ENCODE measurements at places on chromosomes 3 and 15.
A peak's percentile ranks its signal among the peaks of the same experiment; 100 is the strongest.

- DNase-seq = no peak
Observed at GRCh38 chr3:155741101-155741500, 3.8 kb downstream of the PLCH1 start.

DNA sequence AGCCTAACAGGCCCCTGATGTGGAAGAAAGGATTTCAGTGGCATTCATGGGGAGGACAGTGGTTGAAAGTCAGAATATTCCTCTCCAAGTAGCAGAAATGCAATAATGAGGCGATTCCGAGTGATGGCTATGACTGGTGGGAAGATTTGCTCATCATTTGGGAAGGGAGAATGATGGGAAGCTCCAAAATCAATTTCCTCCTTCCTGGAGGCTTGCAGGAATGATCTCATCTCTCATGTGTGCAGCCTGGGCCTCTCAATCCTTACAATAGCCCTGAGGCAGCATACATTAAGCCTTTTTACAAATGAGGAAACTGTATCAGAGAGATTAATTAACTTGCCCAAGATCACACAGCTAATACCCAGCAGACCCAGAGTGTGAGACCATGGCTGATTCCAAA, 58.7 kb downstream of the BOC start:
- DNase-seq = no peak

DNA sequence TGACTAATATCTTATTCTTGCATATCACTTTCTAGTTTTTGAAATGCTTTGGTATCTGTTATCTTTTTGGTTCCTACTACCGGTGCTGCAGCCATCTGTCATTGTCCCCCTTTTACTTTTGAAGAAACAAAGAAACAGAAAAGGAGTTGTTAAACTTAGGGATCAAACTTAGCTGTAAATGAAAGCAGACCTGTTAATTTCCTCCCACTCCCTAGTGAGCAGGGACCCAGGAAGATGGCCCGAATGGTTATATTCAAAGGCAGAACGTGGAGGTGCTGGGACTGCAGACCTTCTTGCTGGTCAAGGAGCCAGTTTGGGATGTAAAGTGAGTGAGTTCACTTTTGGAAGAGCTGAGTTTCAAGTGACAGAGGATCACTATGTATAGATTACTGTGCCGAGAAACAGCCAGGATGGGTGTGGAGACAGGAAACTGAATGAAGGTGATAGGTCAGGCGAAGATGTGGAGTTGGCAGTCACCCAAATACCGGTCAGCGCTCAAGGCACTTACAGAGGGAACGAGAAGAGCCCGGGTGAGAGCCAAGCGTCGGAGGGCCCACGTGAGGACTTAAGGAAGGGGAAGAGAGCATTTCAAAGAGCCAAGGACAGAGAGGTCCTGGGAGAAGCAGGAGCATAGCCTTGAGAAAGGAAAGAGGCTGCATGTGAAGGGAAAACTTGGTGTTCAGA, 20.1 kb downstream of the KBTBD8 start:
- no peak for DNase-seq

GRCh38 chr15:77858792-77859490, 218.6 kb downstream of the TBC1D2B start:
- DNase-seq = no peak

DNA sequence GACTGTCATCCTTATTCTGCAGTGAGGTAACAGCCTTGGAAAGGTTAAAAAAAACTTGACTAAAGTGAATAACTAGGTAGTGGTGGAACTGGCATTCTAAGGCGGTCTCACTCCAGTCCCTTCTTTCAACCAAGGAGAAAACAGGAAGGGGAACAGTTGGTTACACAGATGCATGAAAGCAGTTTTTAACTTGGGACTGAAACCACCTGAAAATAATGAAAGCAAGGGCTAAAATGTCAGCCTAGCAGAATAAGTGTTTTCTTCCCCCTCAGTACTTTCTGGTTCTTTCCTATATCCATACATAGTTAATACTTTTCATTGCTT, 748 bp upstream of the AVEN start:
- DNase-seq = no peak

GRCh38 chr15:40344631-40345120, 3.9 kb upstream of the CCDC9B start:
- peak; percentile 44 for DNase-seq

DNA sequence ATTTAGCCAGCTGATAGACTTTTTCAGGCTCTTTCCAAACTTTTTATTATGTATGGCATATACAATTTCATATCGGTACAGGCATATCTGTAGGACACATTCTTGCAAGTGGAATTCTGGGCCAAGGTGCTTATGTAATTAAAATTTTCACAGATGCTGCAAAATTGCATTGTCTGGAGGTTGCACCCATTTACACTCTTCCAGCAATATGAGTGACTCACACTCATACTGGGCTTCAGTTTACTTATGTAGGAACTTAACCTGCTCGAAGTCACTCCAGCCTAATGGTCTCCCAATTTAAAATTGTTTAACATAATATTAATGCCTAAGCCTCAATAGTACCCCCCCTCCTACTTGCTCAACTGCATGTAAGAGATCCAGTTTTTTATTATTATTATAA, 11.2 kb upstream of the SEC62 start:
- DNase-seq = no peak

GRCh38 chr15:50939911-50940310, 31.4 kb downstream of the AP4E1 start:
- DNase-seq = no peak

- no peak for DNase-seq
Observed at GRCh38 chr15:101458908-101459578, 30.5 kb downstream of the PCSK6 start.

DNA sequence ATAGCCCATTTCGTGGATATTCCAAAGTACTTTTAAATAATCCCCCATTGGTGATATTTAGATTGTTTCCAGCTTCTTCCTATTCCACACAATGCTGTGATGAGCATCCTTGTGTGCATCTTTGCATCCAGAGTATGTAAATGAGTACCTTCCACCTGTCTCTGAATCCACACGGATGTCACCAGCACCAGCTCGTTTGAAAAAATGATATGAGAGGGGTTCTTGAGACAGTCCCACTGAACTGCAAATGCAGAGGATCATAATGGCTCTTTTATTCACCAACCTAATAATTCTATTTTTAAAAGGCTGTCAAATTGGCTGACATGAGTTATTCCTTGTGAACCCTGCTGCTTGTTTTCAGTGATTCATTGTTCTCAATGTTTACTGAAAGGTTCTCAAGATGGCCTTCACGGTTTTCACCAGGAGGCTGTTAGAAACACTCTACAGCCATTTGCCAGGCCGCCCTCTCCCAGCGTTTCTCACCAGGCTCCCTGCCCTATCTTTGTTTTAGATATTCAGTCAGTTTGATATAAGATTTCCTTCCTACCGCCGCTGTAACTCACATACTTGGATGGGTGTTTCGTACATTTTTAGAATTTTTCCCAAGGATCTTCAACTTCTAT, 96.7 kb upstream of the PTPRG start:
- DNase-seq = no peak

DNA sequence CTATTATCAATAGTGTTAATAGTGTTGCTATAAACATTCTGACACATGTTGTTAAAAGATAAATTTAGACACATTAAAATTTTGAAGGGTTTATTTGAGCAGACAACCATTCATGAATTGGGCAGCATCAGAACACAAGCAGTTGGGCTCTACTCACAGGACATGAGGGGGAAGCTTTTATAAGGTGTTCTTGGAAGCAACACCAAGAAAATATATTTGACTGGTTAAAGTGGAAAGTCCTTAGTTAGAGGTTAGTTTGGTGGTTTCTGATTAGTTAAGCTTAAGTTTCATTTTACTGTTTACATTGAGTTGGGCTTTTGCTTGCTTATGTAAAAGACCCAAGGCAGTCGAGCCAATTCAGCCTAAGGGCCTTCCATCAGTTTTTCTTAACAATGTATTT, 220.7 kb downstream of the CD47 start:
- DNase-seq = no peak

DNA sequence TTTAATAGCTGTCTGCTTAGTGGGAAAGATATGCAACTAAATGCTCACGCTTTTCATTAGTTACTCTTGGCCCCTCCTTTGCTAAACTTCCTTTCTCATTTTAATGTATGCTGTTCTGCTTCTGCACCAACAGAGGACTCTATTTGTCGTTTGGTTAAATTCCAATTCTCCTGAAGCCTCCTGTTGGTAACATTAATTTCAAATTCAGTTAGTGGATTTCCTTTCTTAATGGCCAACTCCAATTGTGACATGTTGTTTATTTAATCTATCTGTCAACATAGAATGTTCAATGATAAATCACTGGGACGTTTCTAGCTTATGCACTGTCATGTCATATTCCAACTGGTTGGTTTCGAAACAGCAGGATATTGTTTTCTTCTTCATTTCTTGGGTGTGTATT, 467.4 kb upstream of the BCHE start:
- DNase-seq = no peak

DNA sequence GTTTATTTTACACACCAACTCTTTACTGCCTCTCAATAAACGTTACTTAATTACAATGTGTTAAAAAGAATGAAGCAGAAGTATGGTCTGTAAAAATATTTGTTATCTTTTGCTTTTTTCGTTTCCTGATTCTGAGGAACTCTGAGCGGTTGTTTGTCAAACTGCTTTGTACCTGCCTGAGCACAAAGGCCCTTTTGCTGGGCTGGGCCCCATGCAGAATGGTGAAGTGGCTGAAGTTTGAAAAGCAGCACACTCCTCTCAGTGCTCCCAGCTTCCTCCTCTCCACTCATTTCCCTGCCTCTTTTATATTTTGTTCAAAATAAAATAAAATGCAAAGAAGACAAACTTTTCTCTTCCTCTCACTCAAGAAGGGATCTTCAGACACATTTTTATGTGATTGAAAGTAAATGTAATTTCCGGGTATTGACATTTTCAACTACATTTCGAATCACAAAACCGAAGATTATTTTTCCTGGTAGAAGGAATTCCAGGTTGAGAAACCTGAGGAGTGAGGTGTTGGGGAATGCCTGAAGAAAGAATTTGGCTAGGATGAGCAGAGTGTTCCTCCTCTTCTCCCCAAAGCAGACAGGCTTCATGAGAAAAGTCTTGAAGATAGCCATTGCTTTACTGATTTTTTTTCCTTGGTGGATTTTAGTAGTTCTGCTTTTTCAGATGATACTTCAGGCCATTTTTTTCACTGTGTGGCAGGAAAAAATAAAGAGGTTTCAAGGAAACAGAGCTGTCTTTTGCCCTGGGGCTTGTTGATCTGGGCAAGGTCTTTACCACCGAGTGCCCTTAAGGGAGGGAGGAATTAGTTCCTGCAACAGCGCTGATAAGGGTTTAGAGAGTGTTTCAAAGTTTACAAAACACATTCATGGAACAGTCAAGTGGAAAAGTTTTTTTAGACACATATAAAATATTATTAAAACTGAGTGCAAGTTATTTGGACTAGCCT, 229.8 kb downstream of the NFKBIZ start:
- no peak for DNase-seq

DNA sequence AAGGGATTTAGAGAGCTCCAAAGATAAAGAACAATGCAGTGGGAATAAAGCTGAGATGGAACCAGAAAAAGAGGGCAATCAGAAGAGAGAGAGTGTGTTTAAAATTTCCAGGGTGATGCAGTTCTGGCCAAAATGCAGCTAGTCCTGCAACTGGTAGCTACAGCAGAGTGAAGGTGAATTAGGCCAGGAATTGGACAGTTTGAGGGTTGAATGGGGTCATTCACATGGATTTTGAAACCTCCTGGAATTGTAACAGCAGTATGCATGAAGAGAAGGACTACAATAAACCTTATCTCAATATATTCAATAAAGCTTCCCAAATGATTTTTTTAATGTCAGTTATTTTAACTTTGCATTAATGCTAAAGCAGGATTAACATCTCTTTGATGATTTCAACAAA, 85.2 kb downstream of the CBLB start:
- DNase-seq = no peak

DNA sequence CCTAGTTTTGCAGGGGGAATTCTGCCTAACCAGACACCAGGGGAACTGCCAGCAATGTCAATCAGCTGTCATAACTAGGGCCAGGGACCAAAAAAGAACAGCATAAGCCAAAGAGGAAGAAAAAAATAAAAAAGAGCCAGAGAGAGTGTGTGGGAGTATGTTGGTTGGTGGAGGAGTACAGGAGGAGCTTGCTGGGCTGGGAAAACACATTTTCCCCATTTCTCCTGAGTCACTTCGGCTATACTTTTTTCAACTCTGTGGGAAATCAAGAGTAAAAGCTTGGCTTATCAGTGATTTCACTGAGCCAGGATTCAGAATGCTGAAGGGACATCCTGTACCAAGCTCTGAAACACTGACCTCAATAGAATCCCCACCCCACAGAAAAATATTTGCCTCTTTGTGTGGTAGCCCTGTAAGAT, 144.7 kb upstream of the DPH6 start:
- no peak for DNase-seq

GRCh38 chr15:66167854-66168253, 85.7 kb downstream of the MEGF11 start:
- no peak for DNase-seq

GRCh38 chr3:140695361-140696061, 17.6 kb downstream of the TRIM42 start:
- DNase-seq = no peak

- DNase-seq = no peak
Observed at GRCh38 chr3:87145553-87145952, 81.6 kb upstream of the CHMP2B start.

- DNase-seq = no peak
Observed at GRCh38 chr15:32856753-32857152, 138.9 kb downstream of the GREM1 start.

DNA sequence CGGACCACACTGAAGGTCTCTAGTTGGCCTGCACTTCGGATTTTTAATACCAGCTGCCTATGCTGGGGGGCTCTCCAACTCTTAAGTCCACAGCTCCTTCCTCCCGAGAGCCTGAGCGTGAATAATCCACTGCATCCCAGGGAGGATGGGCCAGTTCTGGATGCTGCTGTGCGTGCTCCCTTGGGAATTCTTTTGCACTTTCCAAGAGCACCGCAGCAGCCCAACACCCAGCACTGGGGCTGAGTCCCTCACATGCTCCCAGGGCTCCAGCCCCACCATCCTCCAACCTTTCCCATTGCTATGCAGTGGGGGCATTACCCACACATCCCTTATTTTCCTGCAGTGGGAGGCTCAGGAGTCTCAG, 136.4 kb upstream of the IQSEC1 start:
- no peak for DNase-seq

GRCh38 chr3:17945799-17946399, 203.5 kb upstream of the TBC1D5 start:
- no peak for DNase-seq

- no peak for DNase-seq
Observed at GRCh38 chr3:71316066-71316777, 267.3 kb downstream of the FOXP1 start.

DNA sequence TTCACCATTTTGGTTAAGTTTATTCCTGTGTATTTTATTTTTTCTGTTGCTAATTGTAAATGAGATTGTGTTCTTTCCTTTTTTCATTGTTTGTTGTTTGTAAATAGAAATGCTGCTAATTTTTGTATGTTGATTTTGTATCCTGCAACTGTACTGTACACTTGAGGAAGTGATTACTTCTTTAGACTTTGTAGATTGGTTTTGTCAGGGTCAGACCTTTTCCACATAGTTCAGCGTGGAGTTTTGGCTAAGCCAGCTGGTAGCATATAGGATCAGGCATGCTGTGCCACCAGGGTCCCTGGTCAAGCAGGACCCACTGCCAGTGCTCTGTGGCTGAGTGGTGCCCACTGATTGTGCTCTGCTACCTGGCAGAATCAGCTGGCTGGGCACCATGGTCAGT, 80.1 kb downstream of the CD200 start:
- DNase-seq = no peak

- no peak for DNase-seq
Observed at GRCh38 chr3:186997473-186997939, 67.2 kb downstream of the ST6GAL1 start.

GRCh38 chr3:49471856-49472495, 1.9 kb downstream of the DAG1 start:
- no peak for DNase-seq

Measured in activated T-helper 1 cell treated with anti-CD3 and anti-CD28 coated beads, Interleukin-2, amount 50 U/mL, for 16 hours (primary cell).